ENCODE measurements at places on chromosomes 12 and 14. TPM values are rescaled to one million over a fixed set of nuclear protein-coding genes. Genes with fewer than 3 reads are reported as not detected.

Gene HOXC9
- total RNA-seq: 0.26 TPM

Gene KLRC2
- total RNA-seq: not detected

Gene IRAK3
- total RNA-seq: 7.4 TPM

Gene RNF212B
- total RNA-seq: not detected

Gene TAS2R19
- 5.3 TPM for total RNA-seq

Gene GPHN
- total RNA-seq: 13.9 TPM

GRCh38 chr12:52454411-52455201 is 2.7 kb upstream of the KRT6B start:
- no peak for DNase-seq

- no peak for DNase-seq
Measured at GRCh38 chr14:45716572-45716971, 463.6 kb upstream of the MIS18BP1 start.

DNA sequence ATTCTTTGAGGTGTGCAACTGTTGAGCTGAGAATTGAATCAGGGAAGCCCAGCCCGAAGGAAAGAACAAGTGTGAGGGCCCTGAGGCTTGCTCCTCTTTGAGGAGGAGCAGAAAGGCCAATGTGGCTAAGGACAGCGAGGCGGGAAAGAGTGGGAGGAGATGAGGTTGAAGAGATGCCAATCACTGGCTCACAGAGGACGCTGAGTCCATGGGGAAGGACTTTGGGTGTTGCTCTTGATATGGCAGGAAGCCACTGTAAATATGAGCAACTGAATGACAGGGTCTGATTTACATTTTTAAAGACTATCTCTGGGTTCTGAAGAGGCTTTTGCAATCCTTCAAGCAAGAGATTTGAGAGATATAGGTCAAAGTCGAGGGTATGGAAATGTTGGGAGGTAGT is 3.3 kb upstream of the APPL2 start:
- no peak for DNase-seq

- no peak for DNase-seq
Measured at GRCh38 chr12:54134850-54135249, 53.9 kb downstream of the SMUG1 start.

GRCh38 chr12:110765111-110765510 is 22.4 kb upstream of the PPP1CC start:
- no peak for DNase-seq

GRCh38 chr12:98294051-98294805 is 221.2 kb upstream of the TMPO start:
- no peak for DNase-seq

- DNase-seq: no peak
Measured at GRCh38 chr12:68806488-68807237, 1.3 kb upstream of the MDM2 start.

DNA sequence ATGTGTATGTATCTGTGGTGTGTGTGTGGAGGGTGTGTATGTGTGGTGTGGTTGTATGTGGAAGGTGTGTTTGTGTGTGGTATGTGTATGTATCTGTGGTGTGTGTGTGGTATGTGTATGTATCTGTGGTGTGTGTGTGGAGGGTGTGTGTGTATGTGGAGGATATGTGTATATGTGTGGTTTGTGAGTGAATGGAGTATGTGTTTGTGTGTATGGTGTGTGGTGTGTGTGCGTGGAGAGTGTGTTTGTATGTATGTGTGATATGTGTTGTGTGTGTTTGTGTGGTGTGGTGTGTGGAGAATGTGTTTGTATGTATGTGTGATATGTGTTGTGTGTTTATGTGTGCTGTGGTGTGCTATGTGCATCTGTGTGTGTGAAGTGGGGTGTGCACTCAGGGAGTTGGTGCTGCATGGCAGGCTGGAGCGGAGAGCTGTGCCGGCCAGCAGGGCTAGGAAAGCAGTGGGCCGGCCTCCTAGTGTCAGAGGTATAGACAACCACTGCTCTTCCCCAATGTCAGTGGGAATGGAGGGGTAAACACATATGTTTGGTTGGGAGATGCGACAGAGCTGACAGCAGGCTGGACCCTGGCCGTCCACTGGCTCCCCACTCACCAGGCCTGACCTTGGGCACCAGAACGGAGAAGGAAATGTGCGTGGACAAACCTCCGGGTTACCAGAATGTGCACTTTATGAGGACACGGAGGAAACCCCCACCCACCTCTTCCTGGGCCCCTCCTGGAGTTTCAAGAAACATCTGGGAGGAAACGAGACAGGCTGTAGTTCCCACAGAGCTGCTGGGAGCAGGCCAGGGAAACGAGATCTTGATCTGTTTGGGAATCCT is 60.7 kb downstream of the CLMN start:
- DNase-seq: no peak

DNA sequence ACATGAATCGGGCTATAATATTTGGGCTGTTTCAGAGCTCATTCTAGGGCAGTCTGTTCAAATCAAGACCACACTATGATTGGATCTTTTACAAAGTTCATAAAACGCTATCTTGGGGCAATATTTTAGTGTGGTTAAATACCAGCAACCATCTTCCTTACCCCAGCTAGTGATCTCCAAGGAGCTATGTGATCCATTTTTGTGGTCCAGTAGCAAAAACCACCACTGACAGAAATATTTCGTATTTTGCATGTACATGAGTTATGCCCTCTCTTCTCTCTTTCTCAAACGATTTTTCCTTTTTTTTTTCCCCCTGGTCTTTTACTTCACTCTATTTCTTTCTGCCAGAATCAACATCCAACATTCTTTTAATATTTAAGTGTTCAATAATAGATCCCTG is 280.6 kb upstream of the KITLG start:
- DNase-seq: no peak
